Fibroblast of lung (primary cell): ENCODE measurements at places on chromosomes 13 and 19. TPM values are rescaled to one million over a fixed set of nuclear protein-coding genes. Genes with fewer than 3 reads are reported as not detected.

GRCh38 chr13:77698201-77699058 is 943 bp downstream of the SLAIN1 start:
- no peaks in the 10 kb centered on the region for H3K36me3 ChIP-seq
- H3K4me3 ChIP-seq, result peak overlapping the region; percentile 67
- DNase-seq, result peak; percentile 5
- no peaks in the 10 kb centered on the region for H3K4me1 ChIP-seq
- peaks cover 9% of the 10 kb centered on the region for H3K27me3 ChIP-seq
- no peak overlapping the region for H3K27ac ChIP-seq

The ZNF726 gene
- total RNA-seq, result 0.51 and 3.5 TPM in 2 replicates

DNA sequence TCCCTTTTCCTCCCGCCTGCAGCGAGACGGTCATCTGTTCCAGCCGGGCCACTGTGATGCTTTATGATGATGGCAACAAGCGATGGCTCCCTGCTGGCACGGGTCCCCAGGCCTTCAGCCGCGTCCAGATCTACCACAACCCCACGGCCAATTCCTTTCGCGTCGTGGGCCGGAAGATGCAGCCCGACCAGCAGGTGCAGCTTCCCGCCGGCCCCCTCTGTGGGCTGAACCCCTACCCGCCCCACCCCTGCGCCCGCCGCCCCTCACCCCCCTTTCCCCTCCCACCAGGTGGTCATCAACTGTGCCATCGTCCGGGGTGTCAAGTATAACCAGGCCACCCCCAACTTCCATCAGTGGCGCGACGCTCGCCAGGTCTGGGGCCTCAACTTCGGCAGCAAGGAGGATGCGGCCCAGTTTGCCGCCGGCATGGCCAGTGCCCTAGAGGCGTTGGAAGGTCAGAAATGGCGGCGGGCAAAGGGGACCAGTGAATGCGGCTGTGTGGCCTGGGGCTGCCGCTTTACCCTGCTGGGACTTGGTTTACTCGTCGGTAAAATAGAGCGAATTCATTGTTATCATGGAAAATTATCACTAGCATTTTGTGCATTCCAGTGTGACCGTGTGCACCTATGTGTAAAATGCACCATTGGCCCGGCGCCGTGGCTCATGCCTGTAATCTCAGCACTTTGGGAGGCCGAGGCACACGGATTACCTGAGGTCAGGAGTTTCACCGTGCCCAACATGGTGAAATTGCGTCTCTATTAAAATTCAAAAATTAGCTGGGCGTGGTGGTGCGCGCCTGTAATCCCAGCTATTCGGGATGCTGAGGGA is 10.6 kb downstream of the VASP start:
- peaks cover 5% of the 10 kb centered on the region for H3K4me1 ChIP-seq
- H3K27me3 ChIP-seq, result no peaks in the 10 kb centered on the region
- no peak for DNase-seq
- H3K4me3 ChIP-seq, result no peak overlapping the region
- H3K36me3 ChIP-seq, result peaks cover 24% of the 10 kb centered on the region

The PEAK3 gene
- total RNA-seq, result not detected in 2 replicates

GRCh38 chr13:22092791-22093560 is 422.1 kb downstream of the FGF9 start:
- H3K27ac ChIP-seq, result no peak overlapping the region
- H3K27me3 ChIP-seq, result no peaks in the 10 kb centered on the region
- H3K36me3 ChIP-seq, result no peaks in the 10 kb centered on the region
- H3K4me1 ChIP-seq, result peaks cover 5% of the 10 kb centered on the region

DNA sequence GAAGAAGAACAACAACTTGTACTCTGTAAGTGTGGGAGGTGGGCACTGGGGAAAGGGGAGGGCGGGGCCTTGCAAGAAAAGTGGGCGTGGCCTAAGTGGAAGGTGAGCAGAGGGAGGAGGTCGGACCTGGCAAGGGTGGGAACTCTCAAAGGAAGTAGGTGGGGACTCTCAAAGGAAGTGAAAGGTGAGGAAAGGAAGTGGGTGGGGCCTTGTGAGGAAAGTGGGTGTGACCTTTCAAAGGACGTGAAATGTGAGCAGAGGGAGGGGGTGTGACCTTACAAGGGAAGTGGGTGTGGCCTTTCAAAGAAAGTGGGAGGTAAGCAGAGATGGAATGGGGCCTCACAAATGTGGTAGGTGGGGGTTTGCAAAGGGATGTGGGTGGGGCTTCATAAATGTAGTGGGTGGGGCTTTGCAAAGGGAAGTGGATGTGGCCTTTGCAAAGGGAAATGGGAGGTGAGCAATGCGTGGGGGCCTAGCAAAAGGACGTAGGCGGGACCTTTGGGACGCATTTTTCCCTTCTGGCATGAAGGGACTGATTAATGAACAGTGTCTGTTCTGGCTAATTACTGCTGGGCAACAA is 25.9 kb downstream of the ACSBG2 start:
- DNase-seq, result no peak
- no peaks in the 10 kb centered on the region for H3K27me3 ChIP-seq
- no peak overlapping the region for H3K4me3 ChIP-seq
- no peak overlapping the region for H3K27ac ChIP-seq
- H3K36me3 ChIP-seq, result no peaks in the 10 kb centered on the region
- no peaks in the 10 kb centered on the region for H3K4me1 ChIP-seq

The ARHGAP45 gene
- total RNA-seq, result 0.77 and 1.8 TPM in 2 replicates

DNA sequence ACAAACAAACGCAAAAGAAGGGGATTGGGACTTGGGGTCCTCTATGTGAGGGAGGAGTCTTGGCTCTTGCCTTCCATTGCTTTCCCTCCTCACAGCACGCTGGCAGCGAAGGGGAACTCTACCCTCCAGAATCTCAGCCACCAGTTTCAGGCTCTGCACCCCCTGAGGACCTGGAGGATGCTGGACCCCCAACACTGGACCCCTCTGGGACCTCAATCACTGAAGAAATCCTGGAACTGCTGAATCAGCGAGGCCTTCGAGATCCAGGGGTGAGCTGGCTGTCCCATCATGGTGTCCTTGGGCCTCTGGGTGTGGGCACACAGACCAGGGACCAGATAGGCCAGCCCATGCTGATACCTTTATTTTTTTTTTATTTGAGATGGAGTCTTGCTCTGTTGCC is 9.6 kb downstream of the PLEKHG2 start:
- H3K4me3 ChIP-seq, result no peak overlapping the region
- H3K27me3 ChIP-seq, result no peaks in the 10 kb centered on the region
- no peak overlapping the region for H3K27ac ChIP-seq
- peaks cover 26% of the 10 kb centered on the region for H3K36me3 ChIP-seq
- no peak for DNase-seq

DNA sequence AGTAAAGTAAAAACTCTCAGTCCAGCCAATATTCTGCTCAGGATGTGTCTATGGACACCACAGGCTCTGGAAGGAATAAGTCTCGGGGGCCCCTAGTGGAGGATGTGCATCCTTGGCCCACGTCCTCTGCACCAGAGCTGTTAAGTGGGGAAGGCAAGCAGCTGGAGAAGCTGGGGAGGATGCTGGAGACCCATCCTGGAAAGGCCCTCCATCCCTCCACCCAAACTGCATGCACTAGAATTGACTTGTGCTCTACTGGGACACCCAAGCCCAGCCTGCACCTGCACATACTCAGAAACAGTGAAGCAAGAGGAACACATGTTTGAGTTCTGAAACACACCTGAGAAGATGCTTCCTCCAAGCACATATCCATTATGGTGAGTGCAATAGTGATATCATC is 307.8 kb downstream of the TSHZ3 start:
- no peaks in the 10 kb centered on the region for H3K4me1 ChIP-seq
- no peak for DNase-seq
- H3K27me3 ChIP-seq, result peaks cover 4% of the 10 kb centered on the region
- no peak overlapping the region for H3K4me3 ChIP-seq

DNA sequence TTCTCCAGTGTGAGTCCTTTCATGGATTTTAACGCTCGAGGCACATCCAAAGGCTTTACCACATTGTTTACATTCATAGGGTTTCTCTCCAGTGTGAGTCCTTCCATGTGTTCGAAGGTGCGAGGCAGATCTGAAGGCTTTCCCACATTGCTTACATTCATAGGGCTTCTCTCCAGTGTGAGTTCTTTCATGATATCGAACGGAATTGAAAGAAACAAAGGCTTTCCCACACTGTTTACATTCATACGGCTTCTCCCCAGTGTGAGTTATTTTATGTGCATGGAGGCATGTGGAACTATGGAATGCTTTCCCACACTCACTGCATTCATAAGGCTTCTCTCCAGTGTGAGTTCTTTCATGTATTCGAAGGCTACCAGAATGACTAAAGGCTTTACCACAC is 5.2 kb upstream of the ZNF20 start:
- no peaks in the 10 kb centered on the region for H3K27me3 ChIP-seq
- DNase-seq, result no peak
- H3K27ac ChIP-seq, result no peak overlapping the region
- H3K4me1 ChIP-seq, result peaks cover 6% of the 10 kb centered on the region
- peaks cover 5% of the 10 kb centered on the region for H3K36me3 ChIP-seq
- H3K4me3 ChIP-seq, result no peak overlapping the region

The TRPC4 gene
- 1.7 and 2.6 TPM in 2 replicates for total RNA-seq

DNA sequence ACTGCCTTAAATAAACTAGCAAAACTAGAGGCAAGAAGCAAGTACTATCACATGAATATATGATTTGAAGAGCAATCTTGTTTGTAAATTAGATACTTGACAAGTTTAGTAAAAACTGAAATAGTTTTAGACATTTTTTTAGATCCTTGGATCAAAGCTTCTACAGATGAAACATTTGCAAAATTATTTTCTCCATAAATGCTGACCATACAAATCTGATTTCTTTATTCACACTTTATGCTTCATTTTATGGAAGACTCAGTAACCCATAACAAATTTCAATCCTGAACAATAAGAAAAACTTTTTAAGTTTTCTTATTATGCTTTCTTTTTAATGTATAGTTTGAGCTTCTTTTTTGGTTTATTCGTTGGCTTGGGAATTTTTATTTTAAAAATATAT is 750.2 kb upstream of the SLITRK5 start:
- no peak overlapping the region for H3K27ac ChIP-seq
- no peaks in the 10 kb centered on the region for H3K36me3 ChIP-seq
- no peak for DNase-seq

DNA sequence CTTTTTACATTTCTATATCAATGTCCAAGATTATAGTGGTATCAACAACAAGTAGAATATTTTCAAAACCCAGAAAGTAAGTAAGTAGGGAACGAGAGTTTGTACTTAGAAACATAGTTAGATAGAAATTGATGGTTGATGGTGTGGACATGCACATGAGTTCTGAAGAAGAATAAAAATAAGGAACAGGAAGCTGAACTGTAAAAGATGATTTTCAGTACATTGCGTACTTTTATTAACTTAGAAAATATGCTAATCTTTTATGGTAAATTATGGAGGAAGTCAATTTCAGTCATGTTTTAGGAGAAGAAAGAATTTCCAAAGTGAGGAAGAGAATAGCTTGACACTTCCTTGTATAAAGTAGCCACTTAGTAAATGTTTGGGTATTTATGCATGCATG is 12.3 kb upstream of the GPR18 start:
- no peaks in the 10 kb centered on the region for H3K36me3 ChIP-seq
- H3K4me3 ChIP-seq, result no peak overlapping the region
- H3K27ac ChIP-seq, result no peak overlapping the region

GRCh38 chr19:35363001-35363590 is 4.8 kb downstream of the FFAR3 start:
- H3K27me3 ChIP-seq, result no peaks in the 10 kb centered on the region
- no peaks in the 10 kb centered on the region for H3K36me3 ChIP-seq
- H3K27ac ChIP-seq, result no peak overlapping the region
- no peak overlapping the region for H3K4me3 ChIP-seq

DNA sequence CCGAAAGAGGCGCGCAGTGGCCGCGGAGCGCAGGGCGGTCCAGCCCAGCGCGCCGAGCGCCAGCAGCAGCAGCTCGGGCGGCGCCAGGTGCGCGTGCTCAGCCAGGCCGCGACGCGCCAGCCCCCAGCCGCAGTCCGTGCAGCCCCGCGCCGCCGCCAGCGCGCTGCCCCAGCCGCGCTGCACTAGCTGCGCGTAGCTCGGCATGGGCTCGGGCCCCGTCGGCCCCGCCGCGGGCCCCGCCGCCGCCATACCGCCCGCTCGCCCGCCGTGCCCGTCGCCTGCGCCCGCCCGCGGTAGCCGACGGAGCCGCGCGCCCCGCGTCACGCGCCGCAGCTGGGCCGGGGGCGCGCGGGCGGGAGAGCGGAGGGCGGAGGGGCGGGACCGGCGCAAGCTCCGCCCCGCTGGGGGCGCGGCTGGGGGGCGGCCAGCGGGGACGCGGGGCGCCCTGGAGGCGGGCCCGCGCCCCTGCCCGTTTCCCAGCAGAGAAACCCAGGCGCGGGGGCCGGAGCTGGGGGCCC is at the start of gene CERS1:
Gene CERS1, minus strand, starts transcription at position 335 of the 518 bp plus-strand sequence. Its CDS starts 86 bp downstream, at position 249.
- H3K27ac ChIP-seq, result no peak within 1 kb of the TSS
- H3K4me3 ChIP-seq, result peak within 1 kb of the TSS; percentile 43
- peaks cover 2% of the 10 kb centered on the region for H3K4me1 ChIP-seq
- no peak for DNase-seq
- H3K36me3 ChIP-seq, result peaks cover 9% of the 10 kb centered on the region

The MAB21L1 gene
- 0.77 and 2.0 TPM in 2 replicates for total RNA-seq

The CRB3 gene
- 0.17 TPM in 1 of 2 replicates, not detected in the other for total RNA-seq

The TM9SF2 gene
- total RNA-seq, result 95.3 and 109 TPM in 2 replicates

GRCh38 chr13:106566641-106567473 is 1.1 kb downstream of the ARGLU1 start:
- H3K27ac ChIP-seq, result peak overlapping the region; percentile 92
- peak; percentile 60 for DNase-seq
- peak overlapping the region; percentile 73 for H3K4me3 ChIP-seq
- peaks cover 4% of the 10 kb centered on the region for H3K4me1 ChIP-seq

DNA sequence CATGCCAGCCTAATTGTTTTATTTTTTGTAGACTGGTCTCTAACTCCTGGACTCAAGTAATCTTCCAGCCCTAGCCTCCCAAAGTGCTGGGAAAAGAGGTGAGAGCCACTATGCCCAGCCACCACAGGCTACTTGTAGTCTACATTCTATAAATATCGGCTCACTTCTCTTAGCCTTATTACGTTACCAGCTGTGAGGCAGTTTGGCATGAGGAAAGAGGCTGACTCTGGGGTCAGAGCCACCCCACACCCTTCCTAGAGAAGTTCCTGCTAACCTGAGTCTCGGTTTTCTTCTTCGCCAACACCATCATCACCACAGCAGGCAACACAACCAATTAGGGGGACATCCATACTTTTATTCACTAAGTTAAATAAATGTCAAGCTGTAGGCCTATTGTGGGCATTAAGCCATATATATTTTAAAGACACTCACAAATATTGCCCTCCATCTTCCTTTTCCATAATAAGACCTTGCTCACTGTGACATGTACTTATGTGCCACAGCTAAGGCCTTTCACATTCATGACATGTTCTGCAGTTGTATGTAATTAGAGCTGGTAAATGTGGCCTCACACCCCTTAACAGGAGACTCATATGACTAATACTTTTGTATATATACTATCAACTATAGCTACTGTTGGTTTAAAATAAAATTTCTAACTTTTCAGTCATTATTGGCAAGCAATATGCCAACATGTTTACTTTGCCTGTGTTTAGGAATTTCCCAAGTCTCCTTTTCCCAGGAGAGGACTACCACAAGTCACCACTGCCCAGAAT is 5.7 kb downstream of the SLC25A30 start:
- no peak overlapping the region for H3K27ac ChIP-seq
- DNase-seq, result peak; percentile 62
- H3K4me1 ChIP-seq, result peaks cover 8% of the 10 kb centered on the region
- peaks cover 6% of the 10 kb centered on the region for H3K36me3 ChIP-seq
- no peaks in the 10 kb centered on the region for H3K27me3 ChIP-seq
